Stimulated activated CD4-positive, alpha-beta T cell treated with anti-CD3 and anti-CD28 coated beads, TNF-alpha, amount 100 ng/mL, for 24 hours (primary cell): ENCODE measurements at places on chromosomes 4 and X.

GRCh38 chr4:183329954-183330742 is 7.9 kb upstream of the CLDN24 start:
- no peak for DNase-seq

DNA sequence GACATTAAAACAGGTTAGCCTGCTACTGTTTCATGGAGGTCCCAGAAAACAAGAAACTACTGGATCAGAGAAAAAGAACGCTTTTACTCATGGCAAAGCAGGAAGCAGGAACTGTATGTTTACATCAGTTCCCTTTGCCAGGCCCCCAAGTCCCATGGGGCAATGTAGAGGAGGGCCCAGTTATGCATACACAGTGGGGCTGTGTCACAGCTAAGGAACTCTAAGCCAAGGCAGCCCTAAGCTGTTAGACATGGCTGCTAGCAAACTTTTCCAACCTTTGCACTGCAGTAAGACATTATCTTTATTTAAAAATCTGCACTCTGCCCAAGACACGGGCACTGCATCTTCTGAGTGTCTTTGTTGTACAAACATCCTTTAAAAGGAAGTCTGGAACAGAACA is 975.8 kb downstream of the C4orf33 start:
- DNase-seq, result no peak

DNA sequence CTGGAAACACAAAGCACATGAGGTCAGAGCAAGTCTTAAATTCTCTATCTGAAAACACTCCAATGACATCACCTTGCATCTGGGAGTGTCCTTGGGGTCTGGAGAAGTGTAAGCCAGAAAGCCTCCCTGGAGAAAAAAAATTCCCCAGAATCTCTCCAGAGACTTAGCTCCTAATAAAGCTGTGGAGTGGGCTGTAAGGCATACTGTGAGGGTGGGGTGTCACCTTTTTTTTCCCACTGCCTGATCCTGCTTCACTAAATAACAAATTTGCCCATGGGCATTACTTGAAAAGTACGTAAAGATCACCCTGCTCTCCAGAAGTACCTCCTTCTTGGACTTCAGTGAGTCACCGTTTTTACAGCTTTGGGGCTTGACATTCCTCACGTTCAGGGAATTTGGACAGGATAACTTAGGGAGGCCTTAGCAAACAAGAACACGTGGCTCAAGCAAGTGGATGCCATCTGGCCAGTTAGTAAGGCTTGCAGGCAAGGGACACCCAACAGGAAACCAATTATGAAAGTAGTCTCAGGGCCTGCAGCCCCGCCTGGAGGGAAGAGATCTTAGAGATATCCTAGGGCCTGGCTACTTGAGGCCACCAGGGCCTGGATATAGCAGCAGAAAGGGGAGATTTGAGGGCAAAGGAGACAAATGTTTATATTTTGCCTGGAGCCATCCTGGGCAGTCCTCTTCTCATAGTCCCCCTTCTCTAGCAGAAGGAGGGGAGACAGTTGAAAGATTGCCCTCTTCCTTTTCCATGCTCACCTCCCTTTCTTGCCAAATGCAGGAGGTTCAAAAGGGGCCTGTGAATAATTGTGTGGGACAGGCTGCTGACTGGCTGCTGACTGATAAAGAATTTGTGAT is 60.1 kb upstream of the PLAC1 start:
- DNase-seq, result no peak

GRCh38 chrX:34884817-34885216 is 57.8 kb upstream of the FAM47B start:
- no peak for DNase-seq
